ENCODE measurements at places on chromosomes 3 and 15.

GRCh38 chr3:2568929-2569328, 470.3 kb downstream of the CNTN4 start:
- ATAC-seq, result no peak

GRCh38 chr3:159824333-159824732, 164.3 kb upstream of the IL12A start:
- ATAC-seq, result peak; percentile 90

- no peak for ATAC-seq
Observed at GRCh38 chr3:58258392-58259055, 20.9 kb downstream of the ABHD6 start.

- ATAC-seq, result no peak
Observed at GRCh38 chr15:79952329-79952728, 18.7 kb downstream of the BCL2A1 start.

DNA sequence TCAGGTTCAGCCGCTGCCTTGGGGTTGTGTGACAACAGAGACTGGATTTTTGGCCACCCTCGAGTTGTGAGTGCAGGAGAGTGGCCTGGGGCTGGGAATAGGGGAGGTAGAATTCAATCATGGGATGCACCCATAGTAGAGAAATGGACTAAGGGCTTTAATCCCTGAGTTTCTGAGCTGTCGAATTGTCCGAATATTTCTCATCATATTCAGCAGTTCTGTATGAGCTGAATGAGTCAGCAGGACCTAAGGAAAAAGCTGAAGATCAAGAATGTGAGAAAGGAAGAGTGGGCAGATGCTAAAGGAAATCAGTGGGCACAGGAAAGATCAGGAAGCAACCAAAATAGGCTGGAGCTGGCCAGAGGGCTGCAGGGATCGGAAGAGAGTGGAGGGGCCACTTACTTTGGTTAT, 44.4 kb upstream of the SACM1L start:
- ATAC-seq, result no peak

- no peak for ATAC-seq
Observed at GRCh38 chr3:135159681-135160247, 364.7 kb downstream of the EPHB1 start.

DNA sequence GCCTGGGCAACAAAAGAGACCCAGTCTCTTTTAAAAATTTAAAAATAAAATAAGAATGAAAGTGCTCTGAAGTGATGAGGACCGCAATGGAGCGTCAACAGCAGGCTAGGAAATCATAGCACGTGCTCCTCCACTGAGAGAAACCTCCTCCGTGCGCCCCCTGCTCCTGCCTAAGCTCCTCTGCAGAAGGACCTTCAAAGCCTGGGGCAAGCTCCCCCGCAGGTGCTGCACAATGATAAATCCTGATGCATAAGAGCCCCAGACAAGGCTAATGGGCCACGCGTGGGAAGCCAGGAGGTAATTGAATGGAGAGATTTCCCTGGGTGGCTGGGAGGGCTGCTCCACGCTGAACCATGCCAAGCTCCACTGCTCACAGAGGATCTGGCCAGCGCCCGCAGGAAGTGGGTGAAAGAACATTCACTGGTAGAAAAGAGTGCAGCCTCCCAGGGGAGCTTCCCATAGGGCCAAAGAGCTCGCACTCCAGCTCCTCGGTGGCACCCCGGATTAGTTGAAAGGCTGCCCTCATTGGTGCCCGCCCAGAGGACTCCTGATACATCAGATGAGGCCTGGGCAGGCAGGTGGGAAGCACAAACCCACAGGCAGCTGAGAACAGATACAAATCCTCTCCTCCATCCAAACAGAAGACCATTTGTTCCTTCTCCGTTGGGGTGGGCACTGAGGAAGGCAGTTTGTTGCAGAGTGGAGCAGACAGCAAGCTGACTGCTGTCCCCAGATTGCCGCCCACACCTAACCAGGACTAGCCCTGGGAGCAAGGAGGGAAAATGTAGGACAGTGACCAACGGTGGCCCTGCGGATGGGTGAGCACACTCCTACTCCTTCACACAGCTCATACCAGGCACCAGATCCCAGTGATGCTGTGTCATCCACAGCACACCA, 52.5 kb downstream of the CPN2 start:
- no peak for ATAC-seq

DNA sequence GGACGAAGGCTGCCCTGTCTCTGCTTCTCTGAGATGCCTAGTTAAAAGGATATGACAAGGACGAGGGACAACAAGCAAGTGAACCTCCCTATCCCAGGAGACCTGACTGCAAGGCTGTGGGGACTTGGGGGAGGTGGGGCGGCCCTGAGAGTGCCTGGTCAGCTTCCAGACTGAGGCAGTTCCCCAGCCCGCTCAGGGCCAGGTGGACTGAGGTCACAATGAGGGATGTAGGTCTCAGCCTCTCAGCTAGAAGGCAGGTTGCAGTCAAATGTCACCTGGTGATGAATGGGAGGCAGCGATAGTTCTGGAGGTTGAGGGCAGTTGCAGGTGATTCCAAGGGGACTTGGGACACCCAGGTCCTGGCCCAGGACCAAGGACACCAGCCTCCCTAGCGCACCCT, 30.6 kb downstream of the TKT start:
- no peak for ATAC-seq

- ATAC-seq, result no peak
Observed at GRCh38 chr15:98764291-98764690, 116.0 kb downstream of the IGF1R start.

- no peak for ATAC-seq
Observed at GRCh38 chr15:40893019-40893670, 1.1 kb upstream of the VPS18 start.

DNA sequence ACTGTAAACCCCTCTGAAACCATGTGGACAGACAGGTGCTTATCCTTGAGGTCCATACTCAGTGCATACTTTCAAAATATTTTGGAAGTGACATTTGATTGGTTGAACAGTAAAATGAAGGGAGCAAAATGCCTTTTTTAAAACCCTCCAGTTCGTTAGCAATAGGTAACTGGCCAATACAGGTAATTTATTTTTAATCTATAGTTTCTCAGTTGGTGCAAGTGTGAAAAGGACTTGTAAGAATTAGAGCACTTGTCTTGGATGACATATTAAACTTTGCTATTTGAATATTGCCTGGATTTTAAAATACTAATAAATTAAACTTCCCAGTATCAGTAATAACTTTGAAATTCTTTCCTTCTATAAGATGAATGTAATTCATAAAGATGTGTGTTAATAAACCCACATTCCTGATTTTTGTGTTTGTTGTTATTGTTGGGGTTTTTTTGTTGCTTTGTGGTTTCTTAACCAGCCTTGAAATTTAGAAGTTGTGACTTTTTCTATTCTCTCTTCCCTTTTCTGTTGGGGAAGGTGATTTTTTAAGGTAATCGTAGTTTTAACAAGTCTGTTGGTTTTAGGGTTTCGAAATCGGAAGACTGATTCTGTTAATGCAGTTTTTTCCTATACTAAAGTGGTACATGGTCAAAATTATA, 90.0 kb downstream of the STT3B start:
- ATAC-seq, result no peak

Measured in gastroesophageal sphincter (tissue), 4 donors.